Transverse colon (tissue), 4 donors: ENCODE measurements at places on chromosomes 13 and 19.

GRCh38 chr13:75071395-75071794 is 410.6 kb downstream of the TBC1D4 start:
- no peak for DNase-seq

- peak; percentile 55 for DNase-seq
These were observed 3.3 kb upstream of the MYADM start for GRCh38 chr19:53864308-53864836.

- DNase-seq = no peak
These were observed 20.1 kb upstream of the CAMSAP3 start for GRCh38 chr19:7575434-7576040.

GRCh38 chr13:108326309-108326708 is 56.8 kb downstream of the TNFSF13B start:
- no peak for DNase-seq

GRCh38 chr19:43594081-43594697 is 1.7 kb downstream of the IRGQ start:
- DNase-seq = no peak

- no peak for DNase-seq
These were observed 94.6 kb downstream of the CRYL1 start for GRCh38 chr13:20431080-20431479.

DNA sequence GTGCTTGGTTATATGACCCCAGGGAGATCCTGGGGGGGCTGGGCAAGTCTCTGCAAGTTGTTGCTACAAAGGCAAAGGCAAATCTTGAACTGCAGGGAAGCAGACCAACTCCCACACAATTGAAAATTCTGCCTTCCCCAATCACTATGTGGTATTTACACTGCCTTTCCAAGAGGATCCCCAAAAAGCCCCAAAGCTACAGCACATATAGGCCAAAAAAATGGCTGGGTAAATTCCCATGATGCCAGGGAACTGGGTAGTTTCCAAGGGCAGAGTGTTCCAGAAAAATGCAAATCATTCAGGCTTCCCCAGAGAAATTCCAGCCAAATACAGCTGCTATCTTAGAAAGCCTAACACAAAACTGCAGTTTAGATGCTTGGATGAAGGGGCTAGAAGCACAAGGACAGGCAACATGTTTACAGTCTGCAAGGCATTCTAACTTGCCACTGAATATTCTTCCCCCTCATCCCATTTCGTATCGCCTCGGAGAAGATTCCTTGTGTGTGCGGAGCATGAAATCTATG is 6.2 kb downstream of the FOXO1 start:
- DNase-seq = no peak

- no peak for DNase-seq
These were observed 40.3 kb upstream of the IPO5 start for GRCh38 chr13:97913206-97913605.

GRCh38 chr13:20197361-20197834 is 4.7 kb upstream of the GJB2 start:
- DNase-seq = no peak

GRCh38 chr19:46931202-46931601 is 70.4 kb downstream of the ARHGAP35 start:
- DNase-seq = no peak
